NCI-H146 (cell line): ENCODE measurements at places on chromosomes 13 and 19.

DNA sequence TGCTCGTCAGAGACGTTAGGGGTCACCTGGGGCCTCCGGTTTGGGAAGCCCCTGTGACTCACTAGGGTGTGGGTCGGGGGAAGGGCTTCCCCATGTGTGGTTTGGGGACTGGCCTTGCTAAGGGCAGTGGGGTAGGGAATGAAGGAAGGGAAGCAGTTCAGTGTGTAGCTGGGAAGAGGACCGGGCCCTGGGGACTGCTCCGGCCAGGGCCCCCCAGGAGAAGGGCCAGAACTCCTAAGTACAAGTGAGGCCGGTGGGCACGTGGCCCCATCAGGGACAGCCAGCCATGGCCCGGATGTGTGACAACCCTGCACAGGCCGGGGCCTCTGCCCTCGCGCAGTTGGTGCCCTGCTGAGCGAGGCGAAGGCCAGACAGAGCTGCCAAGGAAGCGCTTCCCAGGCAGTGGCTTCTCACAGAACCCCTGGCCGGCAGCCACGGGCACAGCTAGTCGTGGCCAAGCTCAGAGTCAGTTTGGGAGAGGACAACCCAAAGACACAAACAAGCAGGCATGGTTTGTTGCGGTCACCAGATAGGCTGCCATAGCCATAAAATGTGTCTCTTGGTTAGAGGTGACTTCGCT is 25.7 kb downstream of the TEX29 start:
- no peak for DNase-seq

GRCh38 chr19:48102870-48103751 is 7.5 kb downstream of the PLA2G4C start:
- DNase-seq: peak; percentile 27

DNA sequence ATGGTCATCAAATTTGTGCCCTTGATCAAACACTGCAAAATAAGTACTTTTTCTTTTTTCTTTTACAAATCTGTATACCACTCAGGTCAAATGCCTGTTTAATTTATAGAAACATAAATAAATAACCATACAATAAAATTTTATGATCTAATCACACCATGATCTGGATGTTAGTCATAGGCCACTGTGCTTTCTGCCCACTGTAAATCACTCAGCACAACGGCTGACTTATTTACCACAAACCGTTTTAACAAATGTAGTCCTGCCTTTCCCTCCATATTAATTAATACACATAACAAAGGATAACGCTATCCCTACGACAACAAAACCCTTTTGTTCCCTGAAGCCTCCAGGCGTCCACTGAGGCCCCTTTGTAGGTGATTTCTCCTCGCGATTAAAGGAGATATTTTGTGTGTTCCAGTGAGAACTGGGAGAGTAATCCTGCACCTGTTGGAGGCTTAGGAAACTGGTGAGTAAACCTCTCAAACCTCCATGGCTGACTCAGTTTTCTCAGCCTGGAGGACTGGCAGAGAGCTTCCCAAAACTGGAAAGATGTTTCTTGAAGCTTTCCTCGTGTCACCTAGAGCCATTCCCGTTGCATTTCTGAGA is 477.1 kb upstream of the SGCG start:
- DNase-seq: no peak

- no peak for DNase-seq
Observed at GRCh38 chr13:51977625-51978024, 33.6 kb downstream of the ATP7B start.

GRCh38 chr13:27956576-27957300 is 12.4 kb downstream of the CDX2 start:
- no peak for DNase-seq

DNA sequence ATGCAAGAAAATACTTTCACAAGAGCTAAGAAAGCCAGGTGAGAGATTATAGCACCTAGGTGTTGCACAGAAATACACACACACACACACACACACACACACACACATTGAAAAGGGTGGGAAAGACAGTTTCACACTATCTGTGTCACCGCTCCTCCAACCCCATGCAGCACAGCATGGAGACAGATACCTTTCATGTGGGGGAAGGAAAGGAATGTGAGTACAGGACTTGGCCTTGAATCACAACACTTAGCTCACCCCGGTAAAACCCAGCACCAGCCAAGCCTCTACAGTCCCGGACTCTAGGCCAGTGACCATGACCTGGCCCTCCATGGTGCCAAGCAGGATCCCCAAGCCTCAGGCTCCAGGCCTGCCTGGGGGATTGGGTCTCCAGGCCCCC is 462.0 kb upstream of the SPRY2 start:
- DNase-seq: no peak

- DNase-seq: no peak
Observed at GRCh38 chr19:46692918-46693722, 23.8 kb downstream of the PRKD2 start.

GRCh38 chr13:79874396-79875360 is 393.7 kb downstream of the NDFIP2 start:
- no peak for DNase-seq

DNA sequence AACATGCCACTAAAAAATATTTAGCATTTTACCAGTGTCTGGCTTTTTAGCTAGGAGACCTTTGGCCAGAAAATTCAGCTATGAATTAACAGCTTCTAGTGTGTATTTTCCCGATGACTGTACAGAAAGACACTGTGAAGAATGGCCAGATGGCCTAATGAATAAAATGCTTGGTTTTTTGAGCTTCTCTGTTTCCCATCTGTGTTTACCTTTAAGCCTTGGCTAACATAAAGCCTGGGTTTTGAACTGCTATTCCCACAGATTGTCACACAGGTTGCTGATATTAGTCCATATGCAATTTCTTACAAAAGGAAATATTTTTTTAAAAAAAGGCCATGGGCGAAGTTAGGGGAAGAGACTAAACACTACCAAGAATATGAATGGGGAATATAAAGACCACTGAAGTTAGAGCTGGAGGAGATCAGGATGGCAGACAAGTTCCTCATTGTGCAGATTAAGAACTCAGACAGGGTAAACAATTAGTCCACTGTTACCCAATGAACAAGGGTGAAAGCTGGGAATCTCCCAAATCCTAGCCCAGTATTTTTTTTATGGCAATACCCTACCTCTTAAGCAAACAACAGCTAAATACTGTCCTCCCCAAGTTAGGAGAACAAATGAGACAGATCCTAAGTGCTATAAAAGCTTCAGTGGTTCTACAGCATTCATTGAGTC is 95.1 kb downstream of the DCT start:
- DNase-seq: peak; percentile 21

DNA sequence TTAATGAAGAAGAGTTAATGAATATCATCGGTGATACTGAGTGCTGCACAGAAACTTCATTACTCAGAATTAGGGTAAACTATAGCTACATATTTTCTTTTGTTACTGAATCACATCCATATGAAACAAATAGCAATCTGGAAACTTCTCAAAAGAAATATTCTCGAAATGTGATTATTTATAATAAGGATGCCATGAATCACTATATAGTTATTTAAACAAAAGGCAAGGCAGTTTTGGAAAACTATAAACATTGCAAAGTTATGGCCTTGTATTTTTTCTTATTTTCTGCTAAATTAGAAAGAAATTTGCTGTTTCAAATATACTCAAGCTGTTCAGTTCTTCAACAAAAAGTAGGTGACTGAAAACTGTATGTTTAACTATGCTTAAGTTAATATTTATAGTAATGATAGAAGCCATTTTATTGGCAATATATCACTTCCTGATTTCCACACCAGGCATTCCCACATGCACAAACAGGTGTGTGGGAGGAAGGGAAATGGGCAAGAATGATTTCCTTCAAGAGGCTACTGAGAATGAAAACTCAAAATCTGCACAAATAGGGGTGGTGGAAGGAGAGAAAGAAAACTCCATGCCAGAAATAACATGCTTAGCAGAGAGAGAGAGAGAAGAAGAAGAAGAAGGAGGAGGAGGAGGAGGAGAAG is 74.5 kb upstream of the FRY start:
- DNase-seq: no peak

DNA sequence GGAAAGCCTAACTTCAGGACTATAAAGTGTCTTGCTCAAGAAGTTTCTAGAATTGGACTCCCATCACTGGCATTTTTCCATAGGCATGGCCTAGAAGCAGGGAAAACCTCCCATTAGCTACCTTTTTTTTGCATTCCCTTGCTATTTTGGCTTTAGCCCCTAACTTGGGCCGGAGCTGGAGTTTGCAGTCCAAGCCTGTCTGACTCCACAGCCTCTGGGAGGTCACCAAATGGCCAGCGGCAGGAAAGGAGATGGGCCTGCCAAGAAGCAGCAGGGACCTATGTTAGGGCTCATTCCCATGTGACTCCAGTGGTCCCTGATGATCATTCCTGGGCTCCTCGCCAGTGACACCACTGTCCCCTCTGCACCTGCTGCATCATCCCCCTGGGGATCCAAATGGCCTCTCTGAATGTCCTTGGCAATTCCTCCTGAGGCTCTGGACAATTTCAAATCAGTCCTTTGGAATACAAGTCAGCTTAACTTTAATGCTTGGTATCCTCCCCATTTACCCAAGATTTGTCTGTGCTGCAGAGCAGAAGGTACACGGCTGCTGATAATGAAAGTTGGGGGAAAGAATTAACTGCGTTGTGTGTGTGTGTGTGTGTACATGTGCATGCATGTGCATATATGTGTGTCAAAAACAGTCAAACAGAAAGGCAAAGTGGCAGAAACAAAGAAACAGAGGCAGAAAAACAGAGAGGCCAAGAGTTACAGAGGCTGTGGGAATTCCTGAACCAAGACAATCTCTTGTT is 69.8 kb upstream of the SERP2 start:
- peak; percentile 16 for DNase-seq

DNA sequence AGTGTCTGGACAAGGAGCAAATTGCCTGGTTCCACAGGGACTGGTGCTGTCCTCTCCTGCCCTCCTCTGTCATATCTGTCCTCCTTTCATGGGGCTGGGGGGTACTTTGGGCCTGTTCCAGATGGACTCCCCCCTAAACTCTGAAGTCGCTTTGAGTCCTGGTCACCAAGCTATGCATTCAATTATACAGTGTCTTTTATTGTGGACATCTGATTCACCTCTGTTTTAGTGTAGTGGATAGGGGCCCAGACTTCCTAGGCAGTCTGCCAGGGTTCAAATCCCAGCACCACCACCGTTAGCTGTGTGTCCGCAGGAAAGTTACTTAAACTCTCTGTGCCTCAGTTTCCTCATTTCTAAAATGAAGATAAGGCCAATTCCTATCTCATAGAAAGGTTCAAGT is 21.0 kb upstream of the IRS2 start:
- no peak for DNase-seq

DNA sequence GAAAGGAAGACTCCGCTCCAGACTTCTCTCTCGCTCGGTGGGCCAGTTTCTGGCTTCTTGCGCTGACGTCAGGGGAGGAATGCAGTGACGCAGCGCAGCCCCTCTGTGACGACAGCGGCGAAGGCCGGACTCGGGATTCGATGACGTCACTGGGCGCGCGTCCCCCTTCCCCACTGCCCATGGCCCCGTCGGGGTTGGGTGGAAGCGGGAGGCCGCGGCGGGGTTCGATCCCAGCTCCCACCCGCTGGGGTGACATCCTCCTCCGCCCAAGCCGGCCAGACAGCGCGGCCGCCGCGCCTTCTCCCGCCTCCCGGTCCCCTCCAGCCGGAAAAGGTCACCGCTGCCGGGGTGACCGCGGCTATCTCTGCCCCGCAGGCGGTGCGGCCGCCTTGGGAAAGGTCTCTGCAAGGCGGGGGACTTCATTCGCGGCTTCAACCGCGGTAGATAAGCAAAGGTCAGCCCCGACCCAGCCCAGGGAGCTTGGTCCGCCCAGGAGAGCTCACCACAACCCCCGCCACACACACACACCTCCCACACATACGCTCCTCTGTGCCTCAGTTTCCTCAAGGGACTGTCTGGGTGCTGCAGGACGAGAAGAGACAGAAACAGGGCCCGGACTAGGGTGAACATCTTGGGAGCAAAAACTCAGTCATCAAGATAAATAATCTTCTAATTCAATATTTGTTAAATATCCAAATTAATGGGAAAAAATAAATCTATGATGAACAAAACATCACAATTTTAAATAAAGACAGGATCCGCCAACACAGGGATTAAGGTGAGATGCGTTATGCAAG is 844 bp upstream of the RFX1 start:
- DNase-seq: peak; percentile 97

- no peak for DNase-seq
Observed at GRCh38 chr13:80946008-80946802, 605.3 kb upstream of the SPRY2 start.

DNA sequence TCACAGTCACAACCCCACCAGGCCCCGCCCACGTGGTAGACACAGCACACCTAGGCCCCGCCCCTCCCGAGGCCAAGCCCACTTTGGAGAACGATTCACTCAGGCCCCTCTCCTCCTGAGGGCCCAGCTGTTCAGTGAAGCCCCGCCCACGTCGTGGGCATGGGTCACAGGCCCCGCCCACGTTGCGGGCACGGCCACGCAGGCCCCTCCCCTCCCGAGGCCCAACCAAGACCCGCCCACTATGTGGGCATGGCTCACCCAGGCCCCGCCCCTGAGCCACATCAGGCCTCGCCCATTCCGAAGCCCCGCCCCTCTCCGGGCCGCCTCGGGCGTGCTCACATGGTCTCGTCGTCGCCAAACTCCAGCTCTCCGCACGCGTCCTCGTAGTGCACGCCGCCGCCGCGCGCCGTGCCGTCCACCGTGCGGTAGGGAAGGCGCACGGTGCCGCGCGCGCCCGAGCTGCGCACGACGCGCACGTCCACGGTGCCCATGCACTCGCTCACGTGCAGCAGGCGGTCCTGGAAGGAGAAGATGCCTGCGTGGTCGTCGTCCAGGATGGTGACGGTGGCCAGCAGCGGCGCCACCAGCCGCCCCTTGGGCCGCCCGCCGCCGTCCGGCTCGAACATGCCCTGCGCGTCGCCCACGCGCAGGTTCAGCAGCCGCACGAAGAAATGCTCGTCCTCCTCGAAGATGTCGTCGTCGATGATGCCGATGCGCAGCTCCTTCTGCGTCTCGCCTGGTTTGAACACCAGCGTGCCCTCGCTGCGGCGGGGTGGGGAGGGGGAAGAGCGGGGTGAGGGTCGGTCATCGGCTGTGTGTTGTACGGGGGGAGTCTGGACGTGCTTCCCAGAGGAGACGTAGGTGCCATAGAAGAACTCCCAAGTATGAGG is 24.0 kb downstream of the SLC8A2 start:
- DNase-seq: peak; percentile 94

GRCh38 chr13:24693862-24694471 is 13.8 kb downstream of the ATP12A start:
- DNase-seq: peak; percentile 39

- no peak for DNase-seq
Observed at GRCh38 chr19:543910-544608, at the start of gene GZMM. Gene GZMM (plus strand): TSS chr19:544053. CDS start chr19:544072, 19 bp downstream.

DNA sequence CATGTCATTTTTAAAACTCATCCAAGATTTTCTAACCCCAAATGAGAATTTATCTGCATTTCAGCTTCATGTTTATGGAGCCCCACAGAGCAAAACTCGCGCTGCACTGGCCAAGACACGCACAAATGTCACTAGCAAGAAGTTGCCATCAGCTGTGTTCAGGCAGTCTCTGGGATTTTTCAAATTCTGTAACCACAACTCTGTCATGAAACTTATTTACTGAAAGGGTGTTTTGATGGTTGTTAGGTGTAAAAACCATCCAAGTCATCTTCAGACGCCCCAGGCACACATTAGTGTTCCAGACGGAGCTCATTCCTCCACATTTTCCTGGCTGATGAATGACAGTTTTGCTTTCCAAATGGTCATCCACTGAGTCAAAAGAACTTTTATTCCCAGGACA is 63.4 kb downstream of the SLC7A1 start:
- no peak for DNase-seq

- peak; percentile 73 for DNase-seq
Observed at GRCh38 chr13:74136084-74136658, 2.0 kb upstream of the KLF12 start.

GRCh38 chr13:71877256-71877653 is 10.3 kb upstream of the DACH1 start:
- DNase-seq: peak; percentile 27
